ENCODE measurements at places on chromosomes 2 and 18.

GRCh38 chr2:38528008-38528442 is 74.7 kb downstream of the HNRNPLL start:
- DNase-seq, result no peak

GRCh38 chr2:142069251-142069888 is 61.4 kb downstream of the LRP1B start:
- DNase-seq, result no peak

GRCh38 chr18:58359218-58359617 is 269.7 kb downstream of the ALPK2 start:
- no peak for DNase-seq

DNA sequence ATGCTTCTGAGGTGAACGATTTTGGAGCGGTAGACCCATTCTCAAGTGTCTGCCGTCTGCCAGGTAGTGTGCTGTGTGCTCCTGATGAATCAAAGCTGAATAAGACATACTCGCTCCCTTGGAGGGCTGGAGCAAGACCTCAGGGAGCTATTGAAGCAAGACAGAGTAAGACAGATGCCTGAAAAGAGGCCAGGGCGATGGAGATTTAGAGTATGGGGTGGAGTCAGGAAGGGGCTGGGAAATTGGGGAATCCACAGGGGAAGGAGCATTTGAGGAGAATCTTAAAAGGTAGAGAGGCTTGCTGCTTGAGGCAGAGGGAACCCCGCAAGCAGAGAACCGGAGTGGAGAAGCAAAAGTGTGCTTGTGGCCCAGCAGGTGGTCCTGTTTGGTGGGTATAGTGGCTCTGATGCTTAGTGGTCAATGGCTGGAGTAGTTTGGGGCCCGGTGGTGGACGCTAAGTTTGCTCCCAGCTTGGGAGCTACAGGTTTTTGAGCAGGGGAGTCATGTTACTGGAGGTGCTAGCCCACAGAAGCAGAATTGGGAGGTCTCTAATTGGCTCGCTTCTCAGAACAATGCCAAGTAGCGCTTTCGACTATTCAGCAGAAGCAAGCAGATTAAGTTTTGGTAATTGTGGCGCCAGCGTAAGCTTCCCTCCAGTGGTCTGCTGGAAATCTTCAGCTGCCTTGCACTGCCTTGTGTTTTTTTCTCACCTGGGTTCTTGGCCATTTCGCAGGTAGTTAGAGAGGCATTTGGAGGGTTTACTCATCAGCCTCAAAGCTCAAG is 2.0 kb downstream of the CNNM4 start:
- DNase-seq, result no peak

DNA sequence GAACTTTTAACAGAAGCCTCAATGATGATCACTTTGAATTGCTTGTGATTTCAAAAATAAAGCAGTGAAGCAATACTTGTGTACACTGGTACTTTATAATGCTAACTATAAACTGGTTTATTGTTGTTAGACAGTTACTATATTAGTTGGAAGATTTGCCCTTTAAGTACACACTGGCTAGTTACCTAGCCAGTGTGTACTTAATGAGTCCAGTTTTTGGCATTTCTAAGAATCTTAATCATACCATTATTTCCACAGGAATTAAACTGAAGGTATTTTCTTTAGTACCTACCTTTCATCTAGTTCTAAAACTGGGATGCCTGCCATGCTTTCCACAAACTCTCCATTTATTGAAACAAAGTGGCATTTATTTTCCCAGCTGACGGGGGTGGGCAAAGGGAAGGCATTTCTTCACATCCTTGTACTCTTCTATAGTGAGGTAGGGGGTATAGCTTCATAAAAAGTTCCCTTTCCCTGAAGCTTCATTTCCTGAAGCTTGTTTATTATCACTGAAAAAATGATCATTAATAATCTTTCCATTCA is 49.9 kb downstream of the UGP2 start:
- DNase-seq, result no peak

GRCh38 chr2:222380456-222380855 is 43.9 kb upstream of the SGPP2 start:
- no peak for DNase-seq

- DNase-seq, result no peak
Measured at GRCh38 chr2:70199320-70199864, 8.6 kb upstream of the C2orf42 start.

GRCh38 chr2:43796206-43796605 is 22.4 kb downstream of the DYNC2LI1 start:
- no peak for DNase-seq

GRCh38 chr2:8329660-8330622 is 351.9 kb upstream of the ID2 start:
- DNase-seq, result no peak

DNA sequence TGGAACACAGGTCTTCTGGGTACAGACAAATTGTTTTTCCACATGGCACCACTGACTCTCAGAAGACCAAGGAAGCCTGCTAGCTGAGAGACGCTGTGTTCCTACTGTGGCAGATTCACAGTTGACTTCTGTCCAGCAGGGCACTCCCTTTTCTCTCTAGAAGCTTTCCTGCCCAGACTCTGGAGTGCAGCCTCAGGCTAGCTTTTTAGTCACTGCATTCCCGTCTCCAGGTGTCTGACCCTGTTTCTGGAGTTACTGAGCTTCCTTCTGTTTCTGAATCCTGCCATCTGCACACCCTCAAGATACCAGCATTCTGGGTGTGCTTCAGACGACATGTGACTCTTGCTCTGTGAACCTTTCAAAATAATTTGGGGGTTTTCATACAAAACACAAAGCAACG is 125.1 kb downstream of the TMEM200C start:
- DNase-seq, result no peak

GRCh38 chr2:110134025-110134424 is 18.4 kb upstream of the MALL start:
- no peak for DNase-seq

- no peak for DNase-seq
Measured at GRCh38 chr2:152925547-152926448, 207.4 kb downstream of the ARL6IP6 start.

GRCh38 chr18:10403708-10404107 is 50.7 kb upstream of the APCDD1 start:
- DNase-seq, result no peak

DNA sequence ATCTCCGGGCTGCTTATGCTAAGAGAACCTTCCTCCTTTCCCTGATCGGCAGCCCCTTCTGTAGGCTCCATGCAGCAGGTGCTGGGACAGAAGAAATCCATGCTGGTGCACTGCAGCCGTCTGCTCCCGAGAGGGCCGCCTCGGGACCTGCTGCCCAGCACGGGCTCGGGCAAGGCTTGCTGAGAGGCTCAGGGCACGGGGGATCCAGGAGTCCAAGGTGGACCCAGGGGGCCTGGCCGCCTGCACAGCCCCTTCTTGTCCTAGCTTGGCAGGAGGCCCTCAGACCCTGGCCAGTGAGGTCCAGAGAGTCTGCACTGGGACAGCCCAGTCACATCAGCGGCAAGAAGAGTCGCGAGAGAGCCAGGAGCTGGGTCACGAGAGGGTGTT is 13.3 kb upstream of the DUSP2 start:
- no peak for DNase-seq

DNA sequence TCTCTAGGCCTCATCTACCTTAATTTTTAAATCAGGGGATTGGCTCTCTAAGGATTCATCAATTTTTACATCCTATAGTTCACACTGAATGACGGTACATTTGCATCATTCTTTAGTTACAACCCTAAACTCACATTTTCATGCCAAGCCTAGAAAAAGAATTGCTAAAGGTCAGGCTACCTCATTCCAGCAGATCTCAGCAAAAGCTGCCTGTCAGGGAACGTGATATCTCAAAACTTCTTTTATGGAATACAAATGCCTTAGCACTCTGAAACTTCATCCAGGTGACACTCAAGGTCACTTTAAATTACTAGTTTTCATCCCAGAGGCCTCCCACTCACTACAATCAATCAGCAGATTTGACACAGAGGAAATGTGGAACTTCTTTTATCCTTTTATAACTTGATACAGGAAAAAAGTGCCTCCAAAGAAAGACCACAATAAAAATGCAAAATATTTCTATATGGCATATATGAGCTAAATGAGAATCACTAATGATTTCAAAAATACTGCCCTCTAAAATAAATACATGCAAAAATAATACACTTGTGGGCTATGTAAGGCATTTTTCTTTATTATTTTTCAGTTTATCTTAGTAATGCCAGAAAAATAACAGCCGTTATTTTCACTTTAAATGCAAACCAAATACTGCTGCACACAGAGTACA is 91.5 kb downstream of the ARHGEF33 start:
- DNase-seq, result no peak

GRCh38 chr18:67672716-67673115 is 156.2 kb upstream of the DSEL start:
- no peak for DNase-seq

GRCh38 chr18:22711192-22711685 is 221.9 kb upstream of the RBBP8 start:
- no peak for DNase-seq

- no peak for DNase-seq
Measured at GRCh38 chr2:35428548-35428947, 927.0 kb upstream of the CRIM1 start.

DNA sequence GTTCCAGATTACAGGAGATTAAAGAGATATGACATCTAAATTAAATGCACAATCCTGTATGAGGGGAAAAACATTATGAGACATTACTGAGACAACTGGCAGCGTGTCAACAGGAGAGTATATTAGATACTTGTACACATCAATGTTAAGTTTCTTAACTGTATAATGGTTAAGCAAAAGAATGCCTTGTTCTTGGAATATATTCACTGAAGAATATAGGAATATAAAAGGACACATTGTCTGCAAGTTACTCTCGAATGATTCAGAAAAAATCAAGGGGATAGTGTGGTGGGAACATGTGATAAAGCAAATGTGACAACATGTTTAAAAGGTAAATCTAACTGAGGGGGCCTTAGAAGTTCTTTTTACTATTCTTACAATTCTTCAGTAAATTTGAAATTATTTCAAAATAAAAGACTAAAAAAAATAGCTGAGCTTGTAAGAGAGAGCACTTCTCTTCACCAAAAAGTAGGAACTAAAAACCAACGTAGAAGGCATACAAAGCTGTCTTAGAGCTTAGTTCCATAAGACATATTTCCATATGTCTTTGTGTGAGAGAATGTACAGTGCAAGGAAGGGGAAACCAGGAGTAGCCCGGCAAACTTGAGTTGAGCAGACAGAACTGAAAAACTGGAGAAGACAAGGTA is 7.5 kb downstream of the WDPCP start:
- DNase-seq, result no peak

GRCh38 chr2:231612109-231612455 is 19.4 kb downstream of the TEX44 start:
- no peak for DNase-seq

DNA sequence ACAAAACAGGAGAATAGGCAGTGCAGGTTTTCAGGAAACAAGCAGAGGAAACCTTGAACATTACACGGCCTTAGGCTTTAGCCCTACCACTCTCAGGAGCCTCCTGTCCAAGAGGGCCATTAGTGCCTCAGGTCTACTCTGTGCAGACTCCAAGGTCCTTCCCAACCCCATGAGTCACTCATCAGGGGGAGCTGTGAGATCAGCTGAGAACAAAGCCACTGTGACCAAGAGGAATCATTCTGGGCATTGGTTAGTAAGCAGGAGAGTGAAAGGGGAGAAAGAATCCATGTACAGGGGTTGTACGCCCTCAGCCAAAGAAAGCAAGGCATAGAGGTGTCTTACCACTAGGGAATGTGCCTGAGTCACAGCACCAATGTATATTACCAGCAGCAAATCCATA is 680.3 kb downstream of the DPP10 start:
- no peak for DNase-seq

GRCh38 chr2:196592331-196592910 is 47.1 kb upstream of the CCDC150 start:
- DNase-seq, result no peak

DNA sequence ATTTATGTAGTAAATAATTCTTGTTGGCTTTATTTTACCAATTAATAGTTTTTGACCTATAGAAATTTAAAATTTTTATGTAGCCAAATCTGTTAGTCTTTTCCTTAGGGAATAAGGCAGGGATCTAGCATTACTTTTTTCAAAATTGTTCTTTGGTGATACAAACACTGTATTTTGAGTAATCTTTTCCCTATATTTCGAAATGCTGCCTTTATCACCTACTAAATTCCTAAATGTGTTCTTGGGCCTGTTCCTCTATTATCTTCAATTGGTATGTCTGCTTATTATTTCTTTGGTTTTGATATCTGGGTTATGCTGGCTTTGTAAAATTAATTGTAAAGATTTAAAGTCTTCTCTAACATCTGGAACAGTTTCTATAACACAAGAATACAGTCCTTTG is 87.5 kb downstream of the DYSF start:
- no peak for DNase-seq

GRCh38 chr2:237026981-237027711 is 58.5 kb upstream of the COPS8 start:
- no peak for DNase-seq

- no peak for DNase-seq
Measured at GRCh38 chr2:129798626-129799025, 180.8 kb upstream of the RAB6C start.

DNA sequence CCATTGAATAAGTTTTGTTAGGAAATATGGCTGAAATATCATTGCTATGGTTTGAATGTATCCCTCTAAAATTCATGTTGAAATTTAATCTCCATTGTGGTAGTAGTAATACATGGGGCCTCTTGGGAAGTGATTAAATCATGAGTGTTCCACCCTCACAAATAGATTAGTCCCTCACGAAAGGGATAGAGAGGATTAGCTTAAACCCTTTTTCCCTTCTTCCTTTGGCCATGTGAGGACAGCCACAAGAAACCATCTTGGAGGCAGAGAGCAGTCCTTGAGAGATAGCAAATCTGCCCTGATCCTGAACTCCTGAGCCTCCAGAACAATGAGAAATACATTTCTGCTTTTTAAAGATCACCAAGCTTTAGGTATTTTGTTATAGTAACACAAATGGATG is 274.2 kb downstream of the CDH19 start:
- no peak for DNase-seq

DNA sequence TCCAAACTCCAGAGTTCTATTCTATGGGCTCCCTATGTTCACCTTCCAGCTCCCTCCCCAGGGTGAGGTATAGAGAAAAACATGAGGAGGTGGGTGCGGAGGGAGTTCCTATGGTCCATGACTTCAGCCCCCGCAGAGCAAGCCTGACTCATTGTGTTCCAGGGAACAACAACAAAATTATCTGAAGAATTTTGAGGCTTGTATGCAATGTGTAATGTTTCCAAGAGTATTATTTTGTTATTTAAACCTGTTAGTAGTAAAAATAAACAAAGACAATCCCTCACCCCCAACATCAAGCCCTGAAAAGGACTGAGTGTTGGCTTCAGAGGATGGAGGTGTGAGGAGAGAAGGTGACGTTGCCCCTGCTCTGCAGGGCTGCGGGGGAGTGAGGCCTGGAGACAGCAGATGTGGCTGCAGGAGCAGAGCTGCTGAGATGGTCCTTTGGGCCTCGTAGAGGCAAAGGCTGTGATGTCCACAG is 29.0 kb downstream of the LAMA3 start:
- no peak for DNase-seq
